ENCODE measurements at places on chromosomes 7 and 10. TPM values are rescaled to one million over a fixed set of nuclear protein-coding genes. Genes with fewer than 3 reads are reported as not detected.

- peak; percentile 20 for DNase-seq
Measured at GRCh38 chr10:118002581-118002980, 44.2 kb downstream of the RAB11FIP2 start.

DNA sequence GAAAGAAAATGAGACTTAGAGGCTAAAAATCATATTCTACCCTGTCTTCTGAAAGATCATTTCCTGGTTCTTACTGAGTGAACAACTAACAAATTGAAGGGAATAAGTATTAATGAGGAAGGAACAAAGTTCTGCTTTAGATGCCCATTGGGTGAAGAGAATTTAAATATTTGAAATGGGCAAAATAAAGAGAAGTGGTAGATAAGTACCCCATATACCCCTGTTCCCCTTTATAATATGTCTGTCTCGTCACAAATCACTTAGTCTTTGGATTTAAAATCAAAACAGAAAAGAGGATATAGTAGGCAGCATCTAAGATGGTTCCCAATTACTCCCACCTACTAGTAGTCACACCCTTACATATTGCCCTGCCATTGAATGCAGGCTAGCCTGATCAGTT lies 13.2 kb downstream of the TES start:
- DNase-seq = no peak

The ZNF365 gene
- 10.1 TPM for total RNA-seq

- DNase-seq = peak; percentile 13
Measured at GRCh38 chr7:21507627-21508343, 35.1 kb upstream of the DNAH11 start.

All from Caki2 (cell line).